NAMALWA (cell line): ENCODE measurements at places on chromosomes 4 and X.

- peak; percentile 70 for DNase-seq
Measured at GRCh38 chr4:6327220-6327917, 57.7 kb downstream of the WFS1 start.

GRCh38 chr4:61336488-61336887, 136.4 kb downstream of the ADGRL3 start:
- no peak for DNase-seq

DNA sequence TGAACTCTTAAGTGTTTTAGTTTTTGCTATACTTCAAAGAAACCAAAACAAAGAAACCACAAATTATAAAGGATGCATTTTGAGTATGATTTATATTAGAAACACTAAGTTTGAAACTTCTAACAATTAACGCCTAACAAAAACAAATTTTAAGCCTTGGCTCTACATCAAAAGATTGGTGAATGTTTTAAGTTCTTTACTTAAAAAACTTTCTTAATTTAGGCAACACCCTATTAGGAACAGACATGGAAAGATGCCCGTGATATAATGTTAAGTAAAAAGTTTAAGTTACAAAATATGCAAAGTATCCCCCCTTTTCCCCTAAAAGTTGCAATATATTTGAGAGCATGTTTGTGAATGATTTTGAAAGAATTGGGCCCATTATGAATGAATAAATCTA, 21.2 kb downstream of the PROM1 start:
- DNase-seq, result no peak

GRCh38 chr4:39357002-39357401, 9.2 kb downstream of the RFC1 start:
- peak; percentile 67 for DNase-seq

DNA sequence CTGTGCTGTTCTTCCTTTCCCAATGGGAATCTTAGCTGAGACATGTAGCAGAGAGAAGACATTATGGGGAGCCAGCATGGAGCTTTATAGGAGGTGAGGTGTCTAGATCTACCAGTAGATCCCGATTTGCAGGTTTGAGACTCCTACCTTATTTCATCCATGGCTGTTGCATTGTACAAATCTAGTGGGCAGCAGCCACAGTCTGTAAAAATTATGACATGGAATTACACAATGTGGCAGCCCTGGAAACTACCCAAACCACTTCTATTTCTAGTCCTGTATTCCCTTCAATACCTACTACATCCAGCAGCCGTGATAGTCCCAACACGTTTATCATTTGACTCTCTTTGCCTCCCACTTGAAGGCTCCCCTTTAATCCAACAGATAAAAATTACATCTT, 8.1 kb downstream of the ATP7A start:
- no peak for DNase-seq

DNA sequence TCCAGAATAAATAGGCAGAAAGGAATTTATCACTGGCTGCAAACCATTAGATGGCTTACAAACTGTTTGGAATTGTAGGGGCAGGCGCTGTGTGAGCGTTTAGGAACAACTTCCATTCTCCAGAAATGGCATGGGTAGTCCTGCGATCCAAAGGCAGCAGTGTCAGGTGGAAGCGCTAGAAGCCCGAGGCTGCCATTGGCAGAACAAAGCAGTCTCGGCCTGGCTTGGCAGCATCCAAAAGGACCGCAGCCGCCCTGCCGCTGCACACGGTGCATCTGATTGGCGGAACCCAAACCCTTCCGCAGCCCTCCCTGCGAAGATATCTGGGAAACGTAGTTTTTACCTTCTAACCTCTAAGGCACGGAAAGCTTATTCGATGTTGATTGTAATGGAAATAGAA, 23.6 kb upstream of the YTHDC1 start:
- no peak for DNase-seq

GRCh38 chrX:64977051-64977450, 801 bp upstream of the ZC4H2 start:
- DNase-seq, result no peak

DNA sequence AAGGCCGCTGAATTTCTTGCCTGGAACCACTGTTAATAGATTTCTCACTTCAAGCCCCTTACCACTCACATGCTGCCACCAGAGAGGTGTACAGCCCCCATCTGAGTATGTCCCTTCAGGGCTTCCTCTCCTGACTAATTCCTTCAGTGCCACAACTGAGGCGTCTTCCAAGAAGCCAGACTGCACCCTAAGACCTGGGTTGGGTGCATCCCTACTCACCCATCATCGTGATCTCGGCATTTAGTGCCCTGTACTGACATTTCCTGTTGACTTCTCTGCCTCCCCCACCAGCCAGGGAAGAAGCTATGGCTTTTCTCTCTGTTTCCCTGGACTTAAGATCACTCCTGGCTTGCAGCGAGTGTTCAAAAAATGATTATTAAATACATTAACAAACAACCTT, 40.4 kb upstream of the MAP3K15 start:
- DNase-seq, result no peak

GRCh38 chr4:121930304-121930703, 21.6 kb downstream of the TRPC3 start:
- DNase-seq, result no peak

GRCh38 chrX:148601034-148601433, 100.6 kb downstream of the AFF2 start:
- no peak for DNase-seq

DNA sequence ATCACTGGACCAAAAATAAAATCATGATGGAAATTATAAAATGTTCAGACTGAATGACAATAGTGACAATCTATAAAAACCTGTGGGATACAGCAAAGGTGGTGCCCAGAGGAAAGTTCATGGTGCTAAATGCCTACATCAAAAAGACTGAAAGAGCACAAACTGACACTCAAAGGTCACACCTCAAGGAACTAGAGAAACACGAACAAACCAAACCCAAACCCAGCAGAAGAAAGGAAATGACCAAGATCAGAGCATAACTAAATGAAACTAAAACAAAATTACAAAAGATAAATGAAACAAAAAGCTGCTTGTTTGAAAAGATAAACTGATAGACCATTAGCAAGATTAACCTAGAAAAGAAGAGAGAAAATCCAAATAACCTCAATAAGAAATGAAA, 78.7 kb downstream of the ANAPC10 start:
- DNase-seq, result no peak

DNA sequence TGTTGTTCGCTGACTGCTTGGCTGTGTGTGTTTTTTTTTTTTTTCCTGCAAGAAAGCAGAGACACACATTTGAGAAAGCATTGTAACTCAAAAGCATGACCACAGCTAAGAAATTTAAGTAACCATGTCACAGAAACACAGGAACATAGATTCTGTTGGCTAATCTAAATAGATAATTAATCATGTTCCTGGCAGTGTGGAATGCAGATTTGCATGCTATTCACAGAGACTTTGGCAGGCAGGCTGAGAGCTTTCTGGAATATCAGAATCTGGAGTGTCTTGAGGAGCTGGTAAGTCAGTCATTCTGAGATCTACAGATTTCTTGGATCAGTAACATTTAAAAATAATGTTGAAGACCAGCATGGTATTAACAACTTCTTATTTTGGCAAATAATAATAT, 33.2 kb upstream of the SMS start:
- DNase-seq, result no peak

DNA sequence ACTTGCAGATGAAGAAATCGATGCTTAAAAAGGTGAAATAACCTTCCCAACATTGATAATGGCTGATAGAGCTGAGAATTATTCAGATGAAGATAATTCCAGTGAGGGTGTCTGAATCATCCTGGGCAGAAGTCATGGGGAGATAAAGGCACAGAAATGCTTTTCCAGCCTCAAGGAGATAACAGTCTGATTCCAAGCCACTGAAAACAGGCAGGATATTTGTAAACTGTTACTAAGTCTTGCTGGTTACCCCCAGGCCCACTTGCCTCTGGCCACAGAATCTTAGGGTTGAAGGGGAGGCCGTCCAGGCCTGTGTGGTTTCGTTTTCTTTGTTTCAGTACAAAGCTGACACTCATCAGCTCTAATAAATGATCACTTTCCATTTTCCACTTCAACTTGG, 158.5 kb downstream of the SH3KBP1 start:
- no peak for DNase-seq

GRCh38 chr4:110475881-110476818, at the start of gene ENPEP:
TSS of gene ENPEP (plus strand) at chr4:110476155. CDS start at chr4:110476415, 260 bp downstream.
- DNase-seq, result no peak

DNA sequence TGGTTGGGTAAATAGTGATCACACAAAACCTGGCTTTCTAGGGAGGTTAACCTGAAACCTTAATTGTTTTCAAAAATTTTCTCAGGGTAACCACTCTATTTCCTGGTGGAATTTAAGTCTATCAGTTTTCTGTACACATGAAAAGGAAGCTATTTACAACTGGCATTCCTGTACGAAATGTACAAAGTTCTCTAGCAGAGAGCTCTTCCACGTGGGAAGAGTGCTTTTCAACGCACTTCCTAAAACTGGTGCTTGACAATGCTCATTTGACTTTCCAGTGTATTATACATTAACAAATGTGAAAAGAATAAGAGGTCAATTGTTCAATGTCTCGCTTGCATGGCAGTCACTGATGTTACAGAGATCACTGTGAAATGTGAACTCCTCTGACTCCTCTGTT, 2.8 kb upstream of the SOD3 start:
- no peak for DNase-seq

- DNase-seq, result peak; percentile 12
Measured at GRCh38 chr4:155403886-155404285, 27.1 kb upstream of the MAP9 start.

- peak; percentile 23 for DNase-seq
Measured at GRCh38 chrX:125436855-125437254, 117.2 kb downstream of the TEX13C start.

- no peak for DNase-seq
Measured at GRCh38 chrX:9295551-9295950, 169.3 kb upstream of the TBL1X start.

DNA sequence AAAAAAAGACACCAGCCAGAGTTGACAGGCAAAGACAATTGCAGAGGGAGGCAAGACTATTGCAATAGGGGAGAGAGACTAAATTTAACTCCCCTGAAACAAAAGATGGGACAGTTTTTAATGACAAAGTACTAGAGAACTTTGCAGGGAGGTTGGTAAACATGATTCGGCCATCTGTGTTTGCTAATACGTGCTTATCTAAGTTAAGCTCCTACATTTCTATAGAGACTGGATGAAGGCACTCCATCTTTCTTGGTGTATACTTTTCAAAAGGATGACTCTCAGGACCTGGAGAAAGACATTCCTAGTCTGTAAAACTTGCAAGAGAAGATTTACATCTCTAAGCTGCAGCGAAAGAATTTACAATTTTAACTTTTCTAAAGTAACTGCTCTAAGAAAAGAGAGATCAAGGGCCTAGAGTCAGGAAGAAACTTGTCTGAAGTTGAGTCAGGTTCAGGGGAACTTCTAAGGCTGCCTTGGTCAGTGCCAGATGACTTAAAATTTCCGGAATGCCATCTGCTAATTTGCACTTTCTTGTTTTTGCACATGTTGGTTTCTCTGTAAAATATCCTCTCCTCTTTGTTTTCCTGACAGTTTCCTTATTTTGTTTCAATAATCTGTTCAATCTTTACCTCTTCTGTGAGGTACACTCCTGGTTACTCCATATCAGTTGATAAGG, 10.6 kb downstream of the ADAM29 start:
- peak; percentile 79 for DNase-seq

- no peak for DNase-seq
Measured at GRCh38 chrX:21014326-21014725, 359.9 kb upstream of the CNKSR2 start.

DNA sequence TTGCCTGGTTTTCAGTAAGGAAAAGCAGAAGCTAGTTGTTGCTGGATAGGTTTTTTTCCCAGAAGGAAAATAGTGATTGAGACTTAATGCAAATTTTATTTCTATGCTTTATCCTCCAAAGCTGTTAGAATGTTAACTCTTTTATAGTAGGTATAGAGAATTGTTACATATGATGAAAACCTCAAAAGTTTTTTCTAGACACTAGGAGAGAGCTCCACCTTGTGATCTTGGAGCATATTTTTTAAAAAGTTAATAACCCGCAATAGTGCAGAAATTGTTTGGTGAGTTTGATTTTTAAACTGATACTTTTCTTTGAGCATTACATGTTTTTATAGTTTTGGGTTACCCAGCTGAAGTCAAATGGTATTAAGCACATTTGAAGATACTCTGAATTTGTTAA, 56.5 kb downstream of the STAG2 start:
- DNase-seq, result peak; percentile 32

DNA sequence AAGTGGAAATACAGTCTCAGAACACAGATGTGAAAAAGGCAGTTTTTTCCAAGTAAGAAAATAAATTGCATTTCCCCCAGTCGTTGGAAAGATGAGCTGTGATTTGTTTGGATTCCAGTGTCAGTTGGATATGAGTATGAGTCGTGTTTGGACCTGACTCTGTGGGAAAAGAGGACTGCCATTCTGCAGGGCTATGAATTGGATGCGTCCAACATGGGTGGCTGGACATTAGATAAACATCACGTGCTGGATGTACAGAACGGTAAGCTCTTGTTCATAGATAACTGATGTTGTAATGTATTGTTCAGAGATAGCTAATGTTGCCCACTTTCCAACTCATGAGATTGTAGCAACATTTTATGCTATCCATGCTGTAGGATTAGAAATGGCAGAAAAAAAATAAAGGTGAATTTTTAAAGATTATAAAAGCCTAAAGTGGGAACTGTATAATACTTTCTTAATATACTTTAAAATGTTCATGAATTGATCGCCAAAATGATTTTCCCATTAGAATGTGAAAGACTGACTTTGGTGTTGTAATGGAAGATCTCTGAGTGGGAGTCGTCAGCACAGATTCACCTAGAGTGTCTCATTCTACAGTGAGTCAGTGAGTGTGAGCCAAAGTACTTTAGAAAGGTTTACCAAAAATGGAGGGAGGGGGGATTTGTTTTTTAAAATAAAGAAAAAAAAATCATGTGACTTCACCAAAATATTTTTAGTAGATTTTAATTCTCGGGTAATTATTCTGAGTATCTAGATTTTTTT, 178.7 kb downstream of the DCTD start:
- no peak for DNase-seq

GRCh38 chrX:109886122-109886761, 116.7 kb upstream of the TMEM164 start:
- DNase-seq, result peak; percentile 50

GRCh38 chrX:47605024-47605423, 14.6 kb downstream of the SYN1 start:
- no peak for DNase-seq

DNA sequence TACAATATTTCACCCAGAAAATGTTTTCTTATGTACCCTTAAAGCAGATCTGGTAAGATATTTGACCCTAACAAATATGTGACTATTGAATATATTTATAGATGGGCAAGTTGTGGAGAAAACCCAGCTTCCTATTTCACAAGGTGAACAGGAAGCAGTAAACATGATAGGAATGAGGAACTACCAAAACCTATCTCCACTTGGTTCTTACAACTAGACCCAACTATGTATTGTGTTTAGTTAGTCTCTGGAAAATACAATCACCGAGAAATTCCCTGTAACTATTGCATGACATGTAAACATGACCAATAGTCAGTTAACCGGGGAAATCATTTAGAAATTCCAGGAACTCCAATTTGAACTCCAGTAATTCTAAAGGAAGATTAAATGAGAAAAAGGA, 8.4 kb upstream of the RXFP1 start:
- no peak for DNase-seq

GRCh38 chrX:51484616-51485015, 11.8 kb downstream of the NUDT11 start:
- no peak for DNase-seq

GRCh38 chr4:19645589-19645988, 606.1 kb upstream of the SLIT2 start:
- DNase-seq, result no peak

GRCh38 chrX:109812236-109812635, 79.2 kb upstream of the ACSL4 start:
- no peak for DNase-seq

- peak; percentile 55 for DNase-seq
Measured at GRCh38 chr4:139167774-139168444, 9.1 kb downstream of the ELF2 start.

- DNase-seq, result no peak
Measured at GRCh38 chr4:104486716-104487504, 7.8 kb downstream of the CXXC4 start.
